ENCODE measurements at places on chromosomes 5 and 9.

GRCh38 chr5:120873083-120873482, 409.0 kb downstream of the PRR16 start:
- DNase-seq, result no peak

DNA sequence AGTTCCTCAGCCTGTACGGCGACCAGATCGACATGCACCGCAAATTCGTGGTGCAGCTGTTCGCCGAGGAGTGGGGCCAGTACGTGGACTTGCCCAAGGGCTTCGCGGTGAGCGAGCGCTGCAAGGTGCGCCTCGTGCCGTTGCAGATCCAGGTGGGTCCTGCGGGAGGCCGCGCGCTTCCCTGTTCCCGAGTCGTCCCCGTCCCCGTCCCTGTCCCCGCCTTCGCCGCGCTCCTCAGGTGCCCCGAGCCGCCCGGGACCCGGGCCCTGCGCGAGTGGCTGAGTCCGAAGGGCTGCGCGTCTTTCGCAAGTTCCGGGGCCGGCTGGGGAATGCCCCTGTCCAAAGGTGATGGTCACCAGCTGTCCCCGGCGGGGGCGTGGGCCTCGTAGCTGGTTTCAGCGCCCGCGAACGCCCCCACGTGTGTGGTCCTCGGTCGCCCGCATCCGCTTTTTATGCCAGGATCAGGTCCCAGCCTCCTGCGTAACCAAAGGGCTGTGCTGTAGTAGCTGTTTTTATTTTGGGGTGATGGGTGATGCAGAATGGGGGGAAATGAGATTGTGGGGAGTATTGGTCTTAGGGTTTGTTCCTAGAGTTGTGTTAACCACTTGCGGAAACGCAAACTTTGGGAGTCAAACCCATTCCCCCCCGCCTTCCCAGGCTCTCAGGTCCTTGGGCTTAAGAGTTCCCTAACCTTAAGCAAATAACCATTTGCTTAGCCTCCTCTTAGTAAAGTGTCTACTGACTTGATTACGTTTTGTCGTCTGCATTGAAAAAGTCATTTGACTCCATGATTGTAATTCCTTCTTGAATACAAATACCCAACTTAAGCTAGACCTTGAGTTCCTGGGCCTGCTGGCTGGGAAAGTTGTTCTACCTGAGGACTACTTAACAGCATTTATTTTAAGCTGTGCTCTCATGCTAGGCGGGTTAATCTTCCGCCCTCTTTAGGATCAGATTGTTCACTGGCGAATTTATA, 663 bp downstream of the ISOC1 start:
- DNase-seq, result peak; percentile 60

GRCh38 chr9:124496463-124496862, 10.7 kb downstream of the NR5A1 start:
- no peak for DNase-seq

DNA sequence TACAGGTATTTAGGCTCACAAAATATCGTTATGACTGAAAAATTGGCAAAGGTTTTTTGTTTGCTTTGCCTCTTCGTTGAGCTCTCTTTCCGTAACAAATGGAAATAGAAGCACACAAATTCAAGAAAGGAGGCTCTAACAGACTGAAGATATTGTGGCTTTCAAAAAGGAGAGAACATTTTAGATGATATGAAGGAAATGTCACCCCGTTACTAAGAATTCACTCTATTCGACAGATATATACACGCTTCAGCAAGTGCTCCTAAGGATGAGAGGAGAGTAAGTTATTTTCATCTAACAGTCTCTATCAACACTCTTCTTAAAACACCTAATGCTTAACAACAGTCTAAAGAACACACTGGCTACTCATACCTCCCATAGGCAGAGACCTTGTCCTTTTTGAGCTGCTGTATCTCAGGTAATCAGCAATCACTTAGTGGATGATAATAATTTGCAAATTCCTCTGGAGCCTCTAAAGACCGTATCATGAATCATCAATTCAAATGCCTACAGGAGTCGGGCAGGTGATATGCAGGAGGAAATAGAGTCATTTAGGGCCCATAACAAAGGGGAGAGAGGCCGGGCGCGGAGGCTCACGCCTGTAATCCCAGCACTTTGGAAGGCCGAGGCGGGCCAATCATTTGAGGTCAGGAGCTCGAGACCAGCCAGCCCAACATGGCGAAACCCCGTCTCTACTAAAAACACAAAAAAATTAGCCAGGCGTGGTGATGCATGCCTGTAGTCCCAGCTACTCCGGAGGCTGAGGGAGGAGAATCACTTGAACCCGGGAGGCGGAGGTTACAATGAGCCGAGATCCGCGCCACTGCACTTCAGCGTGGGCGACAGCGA, 1.4 kb upstream of the HSDL2 start:
- peak; percentile 39 for DNase-seq

DNA sequence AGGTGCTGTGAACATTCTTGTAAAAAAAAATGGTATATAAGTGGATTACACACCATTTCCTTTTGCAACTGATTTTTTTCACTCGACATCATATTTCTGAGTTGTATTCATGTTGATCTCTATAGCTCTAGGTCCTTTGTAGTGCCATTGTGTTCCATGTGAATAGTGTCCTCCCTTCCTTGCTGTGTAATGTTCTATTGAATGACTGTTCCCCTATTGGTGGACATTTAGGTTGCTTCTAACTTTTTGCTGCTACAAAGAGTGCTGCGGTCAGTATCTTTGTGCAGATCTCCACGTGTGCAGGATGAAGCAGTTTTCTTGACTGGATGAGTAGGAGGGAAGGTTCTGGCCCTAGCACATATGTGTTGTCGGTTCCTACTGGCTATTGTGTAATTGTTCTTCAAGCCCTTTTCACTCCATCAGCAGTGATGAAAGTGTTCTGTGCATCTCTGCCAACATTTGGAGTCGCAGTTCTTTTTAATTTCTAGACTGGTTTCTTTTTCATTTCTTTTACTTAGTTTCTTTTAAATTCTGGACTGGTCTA, 20.2 kb downstream of the DAB2IP start:
- DNase-seq, result no peak

DNA sequence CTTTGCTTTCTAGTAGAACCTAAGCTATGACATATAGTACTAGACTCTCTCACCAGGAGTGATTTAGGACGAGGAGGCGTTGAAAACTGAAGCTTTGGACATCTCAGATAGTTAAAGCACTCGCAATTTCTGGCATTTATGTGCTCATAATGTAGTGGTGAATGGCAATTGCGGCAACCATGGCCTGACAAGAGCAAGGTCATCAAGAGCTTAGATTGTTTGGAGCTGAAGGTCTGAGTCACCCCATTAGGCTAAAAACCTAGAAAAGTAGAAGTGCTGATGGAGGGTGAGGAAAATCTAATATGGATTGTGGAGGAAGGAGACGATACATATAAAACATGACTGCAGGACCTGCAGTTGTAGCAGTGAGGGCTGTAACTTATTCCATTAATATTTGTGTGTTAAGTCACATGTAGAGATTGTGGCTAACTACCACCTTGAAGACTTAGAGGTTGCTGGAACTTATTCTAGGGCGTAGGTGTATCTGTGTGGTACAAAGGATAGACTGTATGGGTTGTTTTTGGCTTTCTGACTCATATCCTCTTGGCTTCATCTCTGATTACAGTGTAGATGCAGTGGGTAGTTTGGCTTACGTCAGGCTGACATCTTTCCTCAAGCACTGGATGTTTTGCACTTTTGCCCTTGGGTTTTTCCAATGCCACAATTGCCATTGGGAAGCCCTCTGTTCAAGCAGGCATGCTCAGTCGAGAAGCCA, 138.9 kb upstream of the CDKN2B start:
- DNase-seq, result no peak

GRCh38 chr9:128628471-128629048, 28.1 kb downstream of the DYNC2I2 start:
- DNase-seq, result no peak

GRCh38 chr5:14219800-14220512, 76.8 kb downstream of the TRIO start:
- no peak for DNase-seq

GRCh38 chr9:26228273-26228672, 550.0 kb upstream of the TUSC1 start:
- no peak for DNase-seq

DNA sequence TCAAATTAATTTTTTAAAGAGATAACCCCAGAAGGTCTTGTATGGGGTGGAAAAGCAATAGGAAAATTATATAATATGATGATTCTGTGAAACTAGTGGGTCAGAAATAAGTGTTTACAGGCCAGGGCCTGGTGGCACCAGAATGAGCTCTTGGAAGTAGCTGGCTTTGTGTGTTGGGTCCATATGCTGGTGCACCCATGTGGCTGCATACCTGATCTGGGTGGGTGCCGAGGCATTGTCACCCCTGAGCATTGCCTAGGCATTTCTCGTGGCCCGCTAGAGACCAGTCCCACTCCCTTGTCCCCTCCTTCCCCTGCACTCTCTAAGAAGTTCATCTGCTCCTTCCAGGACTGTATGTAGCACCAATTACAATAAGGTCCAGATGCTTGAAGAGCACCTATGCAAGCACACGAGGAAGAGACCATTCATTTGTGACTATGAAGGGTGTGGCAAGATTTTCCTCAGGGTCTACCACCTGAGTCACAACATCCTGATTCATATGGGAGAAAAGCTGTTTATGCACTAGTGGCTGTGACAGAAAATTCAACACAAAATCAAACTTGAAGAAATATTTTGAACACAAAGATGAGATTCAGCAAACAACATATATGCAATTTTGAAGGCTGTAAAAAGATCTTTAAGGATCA, 19.8 kb upstream of the IL33 start:
- no peak for DNase-seq

- no peak for DNase-seq
These were observed 82.5 kb upstream of the CAST start for GRCh38 chr5:96579711-96580110.

GRCh38 chr9:108052431-108053080, 563.0 kb upstream of the KLF4 start:
- DNase-seq, result no peak

DNA sequence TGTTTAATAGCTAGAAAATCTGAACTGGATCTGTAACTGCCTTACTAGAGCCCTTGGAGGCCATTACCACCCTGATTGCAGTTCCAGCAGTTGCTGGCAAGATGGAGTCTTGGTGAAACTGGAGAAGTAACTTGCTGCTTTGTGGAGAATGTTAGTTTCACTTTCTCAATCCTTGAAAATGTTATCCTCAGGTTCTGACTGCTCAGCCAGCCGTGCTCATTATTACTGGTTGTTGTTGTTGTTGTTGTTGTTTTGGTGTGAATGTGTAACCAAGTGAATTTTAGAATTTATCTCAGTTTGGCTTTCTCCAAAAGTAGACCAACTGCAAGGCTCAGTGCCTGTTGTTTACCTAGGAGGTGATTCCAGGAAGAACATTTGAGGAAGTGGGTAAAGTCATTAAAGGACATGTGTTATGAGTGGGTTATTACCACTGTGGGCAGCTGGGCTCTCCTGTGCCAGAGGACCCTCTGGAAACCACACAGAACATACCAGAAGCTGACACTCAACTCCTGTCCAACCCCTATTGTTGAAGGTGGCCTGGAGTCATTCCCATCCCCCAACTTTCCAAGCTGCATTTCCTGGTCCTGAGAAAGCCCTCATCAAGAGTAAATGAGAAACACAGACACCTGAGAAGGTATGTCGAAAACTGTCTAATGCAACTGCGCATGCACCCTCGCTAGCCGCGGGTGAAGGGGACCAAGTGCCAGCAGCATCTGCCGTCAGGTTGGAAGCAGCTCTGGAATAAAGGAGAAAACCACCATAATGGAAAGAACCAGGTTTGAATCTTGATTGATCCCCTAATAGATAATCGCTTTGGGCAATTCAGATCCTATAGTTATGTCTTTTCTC, 111.6 kb downstream of the CMYA5 start:
- no peak for DNase-seq

- peak; percentile 52 for DNase-seq
These were observed at the start of gene DPP7 for GRCh38 chr9:137114613-137115393. Gene DPP7, minus strand, starts transcription at chr9:137114733. Its CDS starts 20 bp downstream, at chr9:137114713.

DNA sequence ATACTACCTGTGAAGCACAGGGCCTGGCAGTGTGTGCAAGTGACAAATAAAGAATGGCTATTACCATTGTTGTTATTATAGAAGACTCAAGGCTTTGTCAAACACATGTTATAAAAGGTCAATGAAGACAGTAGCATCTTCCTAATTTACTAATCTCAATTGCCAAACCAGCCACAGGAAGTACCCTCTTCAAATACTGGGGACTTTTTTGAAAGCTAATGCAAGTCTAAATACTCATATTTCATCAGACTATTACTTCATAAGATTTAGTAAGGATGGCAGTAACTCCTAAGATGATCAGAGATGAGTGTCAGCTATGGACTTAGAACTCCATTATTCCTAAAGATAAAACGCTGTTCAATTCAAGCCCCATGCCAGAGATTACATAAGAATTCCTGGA, 43.0 kb downstream of the GNAQ start:
- DNase-seq, result no peak

DNA sequence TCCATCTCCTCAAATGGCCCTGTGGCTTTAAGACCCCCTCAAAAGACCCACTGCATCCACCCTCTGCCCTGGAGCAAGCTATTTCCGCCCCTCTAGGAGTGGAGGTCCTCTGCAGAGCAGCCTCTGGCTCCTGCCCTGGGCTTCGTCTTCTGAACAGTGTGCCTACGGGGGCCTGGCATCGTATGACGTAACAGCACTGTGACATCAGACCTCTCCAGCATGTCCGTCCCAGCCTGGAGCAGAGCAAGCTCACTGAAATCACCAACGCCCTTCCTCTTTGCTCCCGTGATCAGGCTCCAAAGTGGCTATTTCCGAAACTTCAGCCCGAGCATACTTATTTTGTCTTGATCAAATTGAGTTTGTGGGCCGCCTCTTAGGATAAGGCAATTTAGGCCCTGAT, 69.1 kb upstream of the PTCH1 start:
- no peak for DNase-seq

DNA sequence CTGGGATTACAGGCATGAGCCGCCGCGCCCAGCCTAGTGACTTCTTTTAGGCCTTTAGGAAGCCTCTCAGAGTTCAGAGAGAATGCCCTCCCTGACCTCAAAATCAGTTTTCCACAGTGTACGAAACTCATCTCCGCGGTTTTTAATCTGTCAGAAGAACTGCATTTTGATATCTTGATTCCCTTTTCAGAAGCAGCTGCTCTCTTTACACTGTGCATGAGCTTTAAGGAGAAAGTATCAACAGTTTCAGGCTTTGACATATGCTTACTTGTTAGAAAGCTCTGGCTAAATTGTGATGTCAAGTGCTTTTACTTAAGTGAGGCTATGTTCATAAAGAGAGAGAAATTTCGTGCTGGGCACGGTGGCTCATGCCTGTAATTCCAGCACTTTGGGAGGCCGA, 74.6 kb downstream of the USP20 start:
- no peak for DNase-seq

- DNase-seq, result peak; percentile 23
These were observed 89.0 kb downstream of the HRH2 start for GRCh38 chr5:175746851-175747250.

- no peak for DNase-seq
These were observed 7.7 kb downstream of the MACROH2A1 start for GRCh38 chr5:135391116-135391868.

DNA sequence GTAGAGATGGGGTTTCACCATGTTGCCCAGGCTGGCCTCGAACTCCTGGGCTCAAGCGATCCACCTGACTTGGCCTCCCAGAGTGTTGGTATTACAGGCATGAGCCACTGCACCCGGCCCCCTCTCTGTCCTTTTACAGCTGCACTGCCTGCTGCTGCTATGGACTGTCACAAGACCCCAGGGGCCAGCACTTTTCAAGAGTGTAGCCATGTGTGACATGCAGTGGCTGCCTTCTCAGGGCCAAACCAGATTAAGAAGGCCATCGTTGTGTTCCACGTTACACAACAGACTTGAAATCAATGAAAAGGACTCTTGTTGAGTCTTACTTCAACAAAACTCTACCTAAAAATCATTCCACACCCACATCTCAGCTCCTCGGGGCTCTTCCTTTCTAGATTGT, 78.9 kb upstream of the ICE1 start:
- DNase-seq, result no peak
